ENCODE measurements at places on chromosomes 3 and 15.

- DNase-seq: no peak
Observed at GRCh38 chr3:15102836-15103235, 3.9 kb upstream of the RBSN start.

DNA sequence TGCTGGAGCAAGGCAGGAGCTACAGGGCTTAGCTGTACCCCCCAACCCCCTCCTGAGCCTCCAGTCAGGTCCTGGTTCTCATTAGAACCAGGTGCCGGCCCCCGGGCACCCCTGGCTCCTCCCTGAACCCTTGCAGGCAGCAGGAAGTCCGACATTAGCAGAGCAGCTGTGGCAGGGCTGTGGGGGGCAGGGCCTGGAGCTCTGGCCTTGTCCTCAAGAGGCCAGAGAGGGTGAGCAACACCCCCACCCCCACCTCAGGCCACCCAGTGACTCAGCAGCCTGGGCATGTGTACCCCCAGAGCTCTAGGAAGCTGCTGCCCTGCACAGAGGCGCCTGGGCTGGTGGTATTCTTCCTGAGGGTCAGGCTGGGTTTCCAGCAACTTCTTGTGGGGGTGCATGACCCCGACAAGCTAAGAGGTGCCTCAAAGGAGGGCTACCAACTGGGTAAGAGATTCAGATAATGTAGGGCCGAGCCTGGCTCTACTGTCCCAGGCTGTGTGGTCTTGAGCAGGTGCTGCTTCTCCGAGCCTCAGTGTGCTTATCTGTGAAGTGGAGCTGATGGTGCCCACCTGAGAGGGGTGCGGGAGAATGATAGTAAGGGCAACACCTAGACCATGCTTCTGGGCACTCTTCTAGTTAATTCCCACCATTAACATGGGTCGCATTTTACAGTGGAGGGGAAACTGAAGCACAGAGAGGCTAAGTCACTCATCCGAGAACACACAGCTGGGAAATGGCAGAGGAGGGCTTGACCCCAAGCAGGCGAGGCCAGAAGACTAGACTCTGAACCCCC is 16.0 kb downstream of the H1-8 start:
- no peak for DNase-seq

DNA sequence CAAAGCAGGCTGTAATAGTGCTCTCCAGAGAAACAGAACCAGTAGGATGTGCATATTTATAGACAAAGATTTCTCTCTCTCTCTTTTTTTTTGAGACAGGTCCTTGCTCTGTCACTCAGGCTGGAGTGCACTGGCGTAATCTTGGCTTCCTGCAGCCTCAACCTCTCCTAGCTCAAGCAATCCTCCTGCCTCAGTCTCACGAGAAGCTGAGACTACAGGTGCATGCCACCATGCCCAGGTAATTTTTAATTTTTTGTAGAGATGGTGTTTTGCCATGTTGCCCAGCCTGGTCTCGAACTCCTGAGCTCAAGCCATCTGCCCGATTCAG is 67.1 kb upstream of the CHD2 start:
- no peak for DNase-seq

DNA sequence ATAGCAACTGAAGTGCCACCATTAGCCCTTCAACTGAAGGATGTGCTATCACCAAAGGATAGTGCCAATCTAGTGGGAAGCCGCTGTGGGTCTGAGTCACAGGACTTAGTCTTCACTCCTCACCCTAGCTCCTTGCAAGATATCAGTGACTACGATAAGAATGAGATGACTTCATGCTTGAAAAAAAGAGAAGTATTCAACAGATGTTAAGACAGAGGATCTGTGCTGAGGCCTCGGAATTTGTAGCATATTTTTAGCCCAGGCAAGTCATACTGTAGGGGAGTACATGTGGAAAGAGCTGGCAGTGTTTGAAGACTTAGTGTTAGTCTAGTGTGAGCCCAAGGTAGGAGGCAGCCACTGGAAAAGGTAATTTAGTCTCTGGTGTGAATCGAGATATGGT is 270.7 kb upstream of the LRTM1 start:
- DNase-seq: no peak
